ENCODE measurements at places on chromosomes 3 and 15.

DNA sequence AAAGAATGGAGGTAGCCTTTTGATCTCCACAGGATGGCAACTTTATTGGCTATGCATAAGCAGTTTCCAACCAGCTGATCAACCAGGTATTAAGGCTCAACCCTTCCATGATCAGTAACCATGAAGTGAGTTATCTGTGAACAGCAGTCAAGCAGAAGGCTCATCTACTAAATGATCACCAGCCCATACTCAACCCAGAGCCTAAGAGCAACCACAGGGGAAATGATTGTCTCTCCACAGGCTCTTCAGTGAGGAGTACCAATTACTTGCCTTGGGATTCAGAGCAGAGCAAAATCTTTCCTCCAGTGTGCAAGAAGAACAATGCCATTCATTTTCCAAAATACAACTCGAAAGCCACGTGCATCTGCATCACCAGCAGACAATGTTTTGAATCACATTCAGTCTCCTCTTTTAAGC is 754.8 kb downstream of the ROBO1 start:
- no peak for DNase-seq

DNA sequence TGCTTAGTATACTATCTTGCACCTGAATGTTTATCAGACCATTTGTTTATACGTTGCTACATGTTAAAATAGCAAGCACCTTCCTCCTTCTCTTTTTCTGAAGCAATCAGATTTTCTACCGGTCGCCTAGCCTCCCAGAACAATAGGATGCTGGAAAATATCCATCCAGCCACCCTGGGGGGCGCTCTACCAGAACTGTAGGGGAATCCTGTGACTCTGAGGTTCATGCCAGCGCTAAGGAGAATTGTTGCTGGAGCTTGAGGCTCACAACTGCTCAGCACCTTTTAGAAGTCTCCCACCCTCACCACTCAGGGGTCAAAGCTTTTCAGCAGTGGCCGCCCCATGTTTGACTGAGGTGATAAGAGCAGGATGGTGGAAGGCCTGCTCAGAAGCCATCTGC is 27.5 kb downstream of the SQOR start:
- DNase-seq = no peak

- no peak for DNase-seq
Observed at GRCh38 chr15:101177866-101178265, 74.0 kb downstream of the CHSY1 start.

GRCh38 chr3:36488077-36488789 is 107.9 kb downstream of the STAC start:
- DNase-seq = no peak

- no peak for DNase-seq
Observed at GRCh38 chr3:42503957-42504333, 1.5 kb downstream of the VIPR1 start.

DNA sequence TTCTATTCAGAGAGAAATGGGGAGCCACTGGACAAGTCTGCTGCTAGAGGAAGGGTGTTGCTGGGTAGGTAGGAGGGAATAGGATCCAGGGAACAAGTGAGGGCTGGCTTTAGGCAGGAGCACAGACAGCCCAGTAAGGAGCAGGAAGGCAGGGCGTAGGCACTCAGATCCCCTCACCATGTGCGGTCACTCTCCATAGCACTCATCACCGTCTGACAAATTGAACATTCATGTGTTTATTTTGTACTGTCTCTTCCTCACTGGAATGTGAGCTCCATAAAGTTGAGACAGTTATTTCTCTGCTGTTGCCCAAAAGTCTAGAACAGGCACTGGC is 24.2 kb upstream of the LRRC34 start:
- no peak for DNase-seq

GRCh38 chr3:183260167-183260904 is 7.3 kb downstream of the B3GNT5 start:
- no peak for DNase-seq

DNA sequence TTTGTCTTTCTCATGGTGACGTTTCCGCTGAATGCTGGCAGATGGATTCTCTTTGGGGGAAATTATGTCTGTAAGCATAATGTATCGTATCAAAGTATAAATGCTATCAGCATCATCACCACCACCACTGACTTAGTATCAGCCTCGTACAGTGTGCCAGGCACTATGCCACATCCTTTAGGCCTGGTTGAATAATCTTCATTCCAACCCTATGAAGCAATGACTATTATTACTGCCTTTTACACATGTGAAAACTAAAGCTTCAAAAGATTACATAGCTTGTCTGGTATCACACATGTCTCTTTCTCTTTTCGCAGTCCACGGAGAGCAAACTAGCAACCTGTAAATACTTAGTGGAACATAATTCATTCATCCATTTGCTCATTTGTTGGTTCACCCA is 166.7 kb upstream of the PRICKLE2 start:
- DNase-seq = no peak

DNA sequence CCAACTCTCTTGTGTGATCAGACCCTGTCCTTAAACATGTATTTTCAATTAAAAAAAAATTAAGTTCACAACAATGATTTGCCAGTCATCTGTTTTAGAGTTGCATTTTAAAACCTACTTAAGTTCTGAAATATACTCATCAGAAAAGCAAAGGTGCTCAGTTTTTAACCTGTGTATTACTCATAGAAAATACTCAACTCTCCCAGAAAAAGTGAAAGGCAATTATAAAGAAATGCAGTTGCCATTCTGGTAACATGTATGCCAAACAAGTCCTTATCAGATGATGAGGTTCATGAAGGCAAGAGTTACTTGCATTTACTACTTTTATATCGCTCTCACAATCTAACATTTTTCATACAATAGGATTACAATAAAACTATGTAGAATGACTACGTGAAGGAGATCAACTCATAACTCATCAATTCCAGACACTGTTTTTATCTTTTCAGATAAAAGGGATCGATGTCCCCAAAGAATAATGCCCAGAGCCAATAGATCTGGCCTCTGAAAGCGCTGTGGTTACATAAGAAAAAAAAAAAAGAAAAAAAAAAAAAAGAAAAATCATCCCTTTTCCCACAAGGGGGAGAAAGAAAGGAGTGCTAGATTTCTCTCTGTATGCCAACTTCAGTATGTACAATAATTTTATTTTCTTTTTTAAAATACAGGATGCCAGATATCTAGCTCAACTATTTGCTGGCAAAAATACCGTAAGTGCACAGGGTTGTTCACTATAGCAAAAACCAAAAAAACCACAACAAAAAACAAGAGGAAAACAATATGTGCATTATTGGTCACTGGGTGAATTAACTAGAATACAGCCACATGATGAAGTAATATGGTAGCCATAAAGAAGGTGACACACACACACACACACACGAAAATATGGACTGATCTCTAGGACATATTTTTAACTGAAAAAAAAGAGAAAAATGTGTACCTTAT is 137.4 kb downstream of the NR1I2 start:
- DNase-seq = no peak

DNA sequence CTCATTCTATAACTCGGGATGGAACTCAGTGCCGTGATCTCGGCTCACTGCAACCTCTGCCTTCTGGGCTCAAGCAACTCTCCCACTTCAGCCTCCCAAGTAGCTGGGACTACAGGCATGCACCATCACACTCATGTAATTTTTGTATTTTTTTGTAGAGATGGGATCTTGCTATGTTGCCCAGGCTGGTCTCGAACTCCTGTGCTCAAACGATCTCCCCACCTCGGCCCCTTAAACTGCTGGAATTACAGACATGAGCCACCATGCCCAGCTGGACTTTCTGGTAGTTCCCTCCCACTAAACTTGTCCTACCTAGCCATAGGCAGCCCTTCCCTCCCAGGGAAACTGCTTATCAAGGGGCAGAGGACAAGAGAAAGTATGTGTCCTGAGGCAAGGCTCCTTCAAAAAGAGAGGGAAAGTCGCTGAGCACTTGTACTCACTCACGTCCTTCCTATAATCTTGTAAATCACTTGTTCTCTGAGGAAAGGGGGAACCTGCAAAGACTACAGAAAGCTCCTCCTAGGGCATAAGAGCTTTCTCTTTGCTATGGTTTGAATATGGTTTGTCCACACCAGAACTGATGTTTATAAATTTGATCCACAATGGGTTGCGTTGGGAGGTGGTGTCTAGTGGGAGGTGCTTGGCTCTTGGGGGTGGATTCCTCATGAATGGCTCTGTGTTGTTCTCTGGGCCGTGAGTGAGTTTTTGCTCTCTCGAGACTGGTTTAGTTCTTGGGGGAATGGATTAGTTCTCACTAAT is 13.6 kb upstream of the TBL1XR1 start:
- no peak for DNase-seq

DNA sequence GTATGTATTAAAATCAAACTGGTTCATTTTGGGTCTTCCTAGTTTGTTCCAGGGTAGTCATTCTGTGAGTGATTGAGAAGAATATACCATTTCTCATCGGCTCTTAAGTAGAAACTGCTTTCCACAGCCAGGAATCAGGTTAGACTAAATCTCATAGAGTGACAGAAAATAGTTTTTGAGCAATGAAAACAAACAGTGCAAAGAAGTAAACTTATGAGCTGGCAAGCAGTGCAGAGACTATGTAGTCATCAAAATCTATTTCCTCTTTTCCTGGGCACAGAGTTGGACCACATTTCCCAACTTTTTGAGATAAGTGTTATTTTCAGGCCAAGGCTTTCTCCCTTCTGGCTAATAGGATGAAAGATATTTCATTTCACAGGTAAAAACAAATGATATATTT is 66.5 kb downstream of the UBE3A start:
- no peak for DNase-seq

DNA sequence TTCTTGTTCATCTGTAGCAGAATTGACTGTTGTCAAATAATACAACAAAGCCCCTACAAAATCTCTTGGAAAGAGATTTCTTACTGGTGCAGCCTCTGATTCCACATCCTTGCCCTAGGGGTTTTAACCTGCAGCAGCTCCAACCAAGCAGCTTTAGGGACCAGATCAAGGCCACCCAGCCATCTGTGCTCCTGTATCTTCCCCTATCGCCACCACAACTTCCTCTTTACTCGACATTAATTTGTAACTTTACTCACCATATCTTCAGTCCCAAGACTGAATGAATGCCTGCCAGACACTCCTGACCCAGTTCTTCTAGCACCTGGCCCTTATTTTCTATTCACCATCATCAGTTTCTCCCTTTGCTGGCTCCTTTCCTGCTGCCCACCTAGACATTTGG is 156.6 kb upstream of the IL12A start:
- DNase-seq = no peak

- no peak for DNase-seq
Observed at GRCh38 chr3:117558681-117559080, 849.1 kb downstream of the TUSC7 start.

GRCh38 chr3:67463656-67464055 is 190.8 kb downstream of the SUCLG2 start:
- DNase-seq = no peak

DNA sequence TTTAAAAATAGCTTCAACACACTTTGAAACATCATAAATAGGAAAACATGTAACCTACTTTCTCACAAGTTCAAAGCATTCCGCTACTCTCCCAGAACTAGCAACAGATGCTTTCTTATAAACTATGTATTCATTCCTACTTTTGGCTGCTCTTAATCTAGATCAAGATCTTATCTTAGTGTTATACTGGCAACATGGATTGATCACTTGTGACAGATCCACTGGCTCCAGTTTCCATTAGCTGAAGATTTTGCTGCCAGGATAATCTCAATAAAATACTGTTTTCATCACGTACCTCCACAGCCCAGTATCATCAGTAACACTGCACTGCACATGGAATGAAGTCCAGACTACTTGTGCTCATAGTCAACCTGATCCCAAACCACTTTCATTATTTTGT is 491.7 kb upstream of the AGTR1 start:
- DNase-seq = no peak

- no peak for DNase-seq
Observed at GRCh38 chr3:43796041-43796596, 105.4 kb downstream of the ABHD5 start.

- no peak for DNase-seq
Observed at GRCh38 chr3:141332416-141332815, 35.9 kb upstream of the ZBTB38 start.

DNA sequence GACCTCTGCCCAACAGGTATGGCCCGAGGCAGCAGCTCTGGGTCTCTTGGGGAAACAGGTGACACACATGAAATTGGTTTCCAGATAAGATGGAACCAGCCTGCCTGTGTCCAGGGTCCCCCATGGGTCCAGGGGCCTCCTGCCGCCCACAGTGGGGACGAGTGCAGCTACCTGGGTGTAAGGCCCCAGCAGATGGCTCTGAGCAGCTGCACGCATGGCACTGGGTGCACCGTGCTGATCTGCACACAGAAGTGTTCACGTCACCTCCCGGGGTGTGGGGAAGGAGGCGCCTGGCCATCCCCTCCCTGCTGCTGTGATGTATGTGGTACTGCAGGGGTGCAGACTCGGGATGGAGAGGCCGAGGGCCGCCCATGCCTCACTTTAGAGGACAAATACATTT is 63.6 kb downstream of the NIPA2 start:
- DNase-seq = no peak

DNA sequence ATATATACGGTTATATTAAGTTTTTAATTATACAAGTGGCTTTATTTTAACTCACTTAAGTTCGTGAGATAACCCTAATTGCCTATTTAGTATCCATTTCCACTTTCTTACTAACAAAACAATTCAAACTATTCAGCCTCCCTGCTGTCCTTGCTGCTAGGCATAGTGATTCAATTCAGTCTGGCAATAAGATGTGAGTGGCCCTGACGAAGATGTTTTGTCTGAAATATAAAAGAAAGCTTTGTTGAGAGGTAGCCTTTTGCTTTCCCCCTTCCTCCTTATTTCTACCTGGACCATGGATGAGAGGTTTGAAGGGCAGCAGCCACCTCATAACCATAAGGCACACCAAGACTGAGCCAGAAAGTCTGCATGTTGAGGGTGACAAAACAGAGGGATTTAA is 89.3 kb upstream of the TRIM42 start:
- DNase-seq = no peak

DNA sequence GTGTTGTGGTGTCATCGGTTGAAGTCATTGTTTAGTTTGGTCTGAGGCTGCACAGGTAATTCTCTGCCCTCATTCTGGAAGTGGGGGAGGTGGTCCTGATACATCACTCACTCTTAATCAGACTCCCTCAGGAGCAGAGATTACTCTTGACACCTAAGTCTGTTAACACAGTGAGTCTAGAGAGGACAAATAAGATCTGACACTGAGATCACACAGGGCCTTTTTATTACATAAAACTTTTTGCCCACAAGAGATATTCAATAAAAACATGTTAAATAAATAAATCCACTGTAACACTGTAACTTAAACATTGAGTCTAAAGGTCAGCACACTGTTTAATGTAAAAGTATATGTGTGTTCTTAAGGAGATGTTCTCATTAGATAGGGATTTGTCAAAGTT is 57.1 kb upstream of the MBNL1 start:
- no peak for DNase-seq

DNA sequence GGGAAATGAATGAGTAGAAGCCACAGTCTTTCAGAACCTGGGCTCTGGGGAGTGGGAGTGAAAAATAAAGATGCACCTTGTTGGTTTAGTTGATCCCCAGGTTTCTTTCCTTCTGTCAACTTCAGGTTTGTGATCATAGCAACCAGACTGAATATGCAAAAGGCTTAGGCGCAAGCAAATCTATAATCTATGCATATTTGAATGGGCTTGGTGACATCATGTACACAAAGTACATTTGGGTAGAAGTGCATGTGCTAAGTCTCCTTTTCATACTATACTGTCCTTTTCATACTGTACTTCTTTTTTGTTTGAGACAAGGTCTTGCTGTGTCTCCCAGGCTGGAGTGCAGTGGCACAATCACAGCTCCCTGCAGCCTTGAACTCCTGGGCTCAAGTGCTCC is 132.4 kb upstream of the C2CD4B start:
- no peak for DNase-seq

- no peak for DNase-seq
Observed at GRCh38 chr3:194840661-194841514, 155.2 kb downstream of the FAM43A start.

All from activated T-cell treated with anti-CD3 and anti-CD28 coated beads for 1 hour (primary cell).